CD4-positive, alpha-beta T cell treated with Interleukin-4 for 4 hours (primary cell): ENCODE measurements at places on chromosomes 16 and 17.

GRCh38 chr16:81319221-81319912, 4.6 kb downstream of the GAN start:
- no peak for DNase-seq

DNA sequence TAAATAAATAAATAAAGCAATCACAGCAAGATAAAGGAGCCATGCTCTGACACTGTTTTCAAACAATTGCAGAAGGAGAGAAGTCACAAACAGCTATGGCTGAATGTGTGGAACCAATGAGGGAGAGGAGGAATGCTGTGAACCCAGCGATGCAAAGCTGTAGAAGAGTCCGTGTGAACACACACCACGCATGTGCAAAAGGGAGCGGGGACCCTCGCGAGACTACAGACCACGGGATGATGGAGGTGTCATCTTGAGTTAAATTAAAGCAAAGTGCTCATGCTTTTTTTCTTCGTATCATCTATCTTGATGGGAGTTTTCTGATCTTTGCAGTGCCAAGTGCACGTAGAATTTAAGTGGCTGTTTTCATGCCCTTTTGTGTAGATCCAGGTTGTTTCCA, 123.8 kb upstream of the CDH5 start:
- no peak for DNase-seq

GRCh38 chr16:30053376-30054015, 12.1 kb upstream of the ALDOA start:
- DNase-seq, result no peak

DNA sequence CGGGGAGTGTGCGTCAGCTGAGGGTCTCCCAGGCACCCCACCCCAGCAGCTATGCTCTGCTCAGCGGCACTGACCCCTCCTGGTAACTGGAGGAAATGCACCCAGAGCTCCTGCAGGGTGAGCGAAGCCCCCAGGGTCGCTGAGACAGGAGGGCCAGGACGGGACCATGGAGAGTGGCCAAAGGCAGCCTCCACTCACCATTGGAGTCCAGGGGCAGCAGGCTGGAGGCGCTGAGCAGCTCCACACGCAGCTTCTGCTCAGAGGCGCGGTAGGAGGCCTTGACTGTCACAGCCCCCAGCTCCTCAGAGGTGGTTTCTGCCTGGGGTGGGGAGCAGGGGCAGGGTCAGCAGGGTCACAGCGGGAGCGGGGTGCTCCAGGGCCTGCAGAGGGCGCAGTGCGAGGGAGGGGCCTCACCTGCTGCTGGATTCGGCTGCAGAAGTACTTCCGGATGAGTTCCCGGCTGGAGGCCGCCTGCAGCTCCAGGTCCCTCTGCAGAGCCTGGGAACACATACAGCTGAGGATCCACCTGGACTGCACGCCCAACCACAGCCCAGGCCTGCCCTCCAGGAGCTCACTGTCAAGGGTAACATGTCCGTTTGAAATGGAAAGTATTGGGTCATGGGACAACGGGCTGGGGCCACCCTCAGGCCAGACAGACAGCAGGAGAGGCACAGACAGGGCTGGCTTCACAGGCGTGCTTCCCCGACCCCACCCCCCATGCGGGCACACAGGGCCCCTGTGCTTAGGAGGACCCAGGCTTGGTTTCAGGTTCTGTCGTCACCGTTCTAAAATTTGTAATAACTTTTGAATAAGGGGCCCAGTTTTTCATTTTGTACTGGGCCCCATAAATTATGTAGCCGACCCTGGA, 13.8 kb downstream of the UNC13D start:
- DNase-seq, result no peak

GRCh38 chr17:79000396-79001189, 9.0 kb downstream of the CANT1 start:
- no peak for DNase-seq

GRCh38 chr17:62179525-62180161, 114.6 kb upstream of the MED13 start:
- DNase-seq, result no peak

DNA sequence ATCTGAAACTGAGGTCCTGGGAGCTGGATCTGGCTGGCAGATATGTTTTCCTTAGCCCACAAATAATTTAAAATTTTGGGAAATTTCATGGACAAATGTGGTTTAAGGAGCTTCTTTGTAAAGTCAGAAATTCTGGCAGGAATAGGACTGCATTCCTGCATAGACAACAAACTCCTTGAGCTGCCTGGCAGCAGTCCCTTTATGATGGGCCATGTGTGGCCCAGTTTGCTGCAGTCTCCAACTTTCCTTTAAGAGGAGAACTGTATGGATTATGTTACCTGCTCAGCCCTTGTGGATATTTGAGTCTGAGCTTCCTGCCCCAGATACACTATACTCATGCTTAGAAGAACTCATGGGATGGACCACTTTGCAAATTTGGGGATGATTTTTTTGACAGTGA, 48.5 kb upstream of the HS3ST2 start:
- DNase-seq, result no peak

DNA sequence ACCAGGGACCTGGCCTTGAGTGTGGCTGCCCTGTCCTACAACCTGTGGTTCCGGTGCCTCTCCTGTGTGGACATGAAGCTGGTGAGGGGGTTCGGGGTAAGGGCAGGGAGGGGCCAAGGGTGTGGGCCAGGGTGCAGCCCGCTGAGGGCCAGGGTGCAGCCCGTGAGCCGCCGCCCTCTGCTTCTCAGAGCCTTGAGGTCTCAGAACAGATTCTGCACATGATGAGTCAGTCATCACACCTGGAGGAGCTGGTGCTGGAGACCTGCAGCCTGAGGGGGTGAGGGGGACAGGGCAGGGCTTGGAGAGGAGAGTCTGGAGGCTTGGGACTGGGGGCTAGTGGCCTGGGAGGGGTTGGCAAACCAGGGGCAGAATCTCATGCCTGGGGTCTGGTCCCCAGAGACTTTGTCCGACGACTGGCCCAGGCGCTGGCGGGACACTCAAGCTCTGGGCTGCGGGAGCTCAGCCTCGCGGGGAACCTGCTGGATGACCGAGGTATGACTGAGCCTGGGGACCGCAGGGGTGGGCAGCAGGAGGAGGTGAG, 2.2 kb downstream of the CARMIL2 start:
- no peak for DNase-seq

DNA sequence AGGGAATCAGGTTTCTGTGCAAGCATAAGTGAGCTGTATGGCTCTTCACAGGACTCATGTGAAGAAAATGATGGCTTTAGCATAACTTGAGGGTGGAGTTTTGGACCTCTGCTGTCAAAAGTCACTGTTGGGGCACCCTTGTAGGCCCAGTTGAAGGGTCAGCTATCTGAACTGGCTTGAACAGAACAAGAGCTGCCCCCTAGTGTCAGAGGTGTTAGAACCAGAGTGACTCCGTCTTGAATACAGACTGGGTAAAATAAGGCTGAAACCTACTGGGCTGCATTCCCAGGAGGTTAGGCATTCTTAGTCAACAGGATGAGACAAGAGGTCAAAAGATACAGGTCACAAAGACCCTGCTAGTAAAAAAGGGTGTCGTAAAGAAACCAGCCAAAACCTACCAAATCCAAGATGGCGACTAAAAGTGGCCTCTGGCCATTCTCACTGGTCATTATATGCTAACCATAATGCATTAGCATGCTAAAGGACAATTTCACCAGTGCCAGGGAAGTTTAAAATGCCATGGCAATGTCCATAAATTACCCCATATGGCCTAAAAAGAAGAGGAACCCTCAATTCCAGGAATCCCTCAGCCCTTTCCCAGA, 484.0 kb upstream of the ERCC4 start:
- DNase-seq, result no peak

- DNase-seq, result no peak
Observed at GRCh38 chr17:72122765-72123529, 2.1 kb downstream of the SOX9 start.

DNA sequence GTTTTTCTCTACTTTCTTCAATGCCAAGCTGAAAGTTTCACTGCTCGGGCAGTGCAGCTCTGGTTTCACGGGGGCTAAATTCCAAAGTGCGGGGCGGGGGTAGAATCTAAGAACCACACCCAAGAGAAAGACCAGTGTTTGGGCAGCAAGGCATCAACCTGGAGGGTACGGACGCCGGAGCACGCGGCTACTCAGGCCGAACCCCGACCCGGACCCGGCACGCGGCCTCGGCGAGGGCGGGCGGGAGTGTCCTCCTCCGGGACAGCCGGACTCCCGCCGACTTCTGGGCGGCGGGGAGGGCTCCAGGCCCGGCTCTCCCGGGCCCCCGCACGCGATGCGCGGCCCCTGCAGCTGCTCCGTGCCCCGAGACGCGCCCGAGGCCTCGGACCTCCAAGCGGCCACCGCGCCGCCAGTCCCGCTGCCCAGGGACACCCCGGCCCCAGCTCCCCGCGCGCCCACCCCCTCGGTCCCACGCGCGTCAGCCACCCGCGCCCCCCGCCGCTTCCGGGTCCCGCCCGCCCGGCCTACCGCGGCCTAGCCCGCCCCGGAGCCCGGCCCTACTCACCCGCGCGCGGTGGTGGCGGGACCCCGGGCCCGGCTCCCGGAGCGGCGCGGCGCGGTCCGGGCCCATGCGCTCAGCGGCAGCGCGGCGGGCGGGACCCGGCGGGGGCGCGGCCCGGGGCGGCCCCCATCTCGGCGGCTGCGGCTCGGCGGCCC, 561 bp downstream of the AXIN1 start:
- DNase-seq, result no peak

GRCh38 chr17:39939588-39940419, 12.3 kb downstream of the LRRC3C start:
- peak; percentile 48 for DNase-seq

- peak; percentile 22 for DNase-seq
Observed at GRCh38 chr16:31128711-31129567, 6.6 kb downstream of the PRSS8 start.

DNA sequence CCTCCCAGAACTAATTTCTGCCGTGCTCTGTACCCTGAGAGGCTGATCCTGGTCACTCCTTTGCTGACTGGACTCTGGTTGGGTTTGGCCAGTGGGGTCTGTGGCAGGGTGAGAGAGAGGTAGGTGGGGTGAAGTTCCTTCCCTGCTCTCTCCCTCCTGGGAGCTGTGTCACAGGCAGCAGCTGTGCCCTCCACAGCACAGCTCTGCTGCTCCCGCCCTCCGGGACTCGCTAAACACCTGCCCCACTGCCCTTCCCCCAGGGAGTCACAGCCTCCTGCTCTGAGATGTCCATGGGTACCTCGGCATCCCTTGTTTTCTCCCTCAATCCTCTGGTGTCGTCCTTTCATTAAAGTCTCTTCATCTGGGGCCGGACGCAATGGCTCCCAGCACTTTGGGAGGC, 66.4 kb downstream of the SRCIN1 start:
- DNase-seq, result no peak

- DNase-seq, result no peak
Observed at GRCh38 chr16:88506723-88507122, 53.6 kb downstream of the ZFPM1 start.

- DNase-seq, result no peak
Observed at GRCh38 chr16:55035956-55036355, 105.3 kb downstream of the IRX5 start.

DNA sequence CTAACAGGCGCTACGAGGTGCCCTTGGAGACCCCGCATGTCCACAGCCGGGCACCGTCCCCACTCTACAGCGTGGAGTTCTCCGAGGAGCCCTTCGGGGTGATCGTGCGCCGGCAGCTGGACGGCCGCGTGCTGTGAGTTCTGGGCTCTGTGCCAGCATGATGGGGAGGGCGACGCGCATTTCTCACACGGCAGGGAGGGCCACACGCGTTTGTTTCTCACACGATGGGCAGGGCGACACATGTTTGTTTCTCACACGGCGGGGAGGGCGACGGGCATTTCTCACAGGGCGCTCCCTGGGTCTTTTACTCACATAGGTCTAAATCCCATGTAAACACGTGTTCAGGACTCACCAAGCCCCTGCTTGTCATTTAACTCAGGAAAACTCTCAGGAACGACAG, 4.4 kb downstream of the GAA start:
- no peak for DNase-seq

DNA sequence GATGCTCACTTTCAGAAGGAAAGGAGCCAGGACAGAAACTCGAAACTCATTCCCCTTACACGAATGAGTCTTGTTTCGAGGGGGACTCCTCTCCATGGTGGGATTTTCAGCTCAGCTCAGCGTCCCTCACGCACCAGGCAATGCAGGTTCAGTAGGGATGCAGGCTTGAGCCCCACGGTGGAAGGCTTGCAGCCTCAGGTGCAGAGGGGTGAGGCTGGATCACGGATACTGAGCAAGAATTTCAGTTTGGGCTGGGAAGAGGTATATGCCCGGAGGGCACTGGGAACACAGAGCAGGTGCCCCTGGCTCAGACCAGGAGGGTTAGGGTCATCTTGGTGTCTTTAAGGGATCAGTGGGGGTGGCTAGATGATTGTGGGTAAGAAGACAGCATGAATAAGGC, 344.9 kb upstream of the TNRC6C start:
- no peak for DNase-seq

DNA sequence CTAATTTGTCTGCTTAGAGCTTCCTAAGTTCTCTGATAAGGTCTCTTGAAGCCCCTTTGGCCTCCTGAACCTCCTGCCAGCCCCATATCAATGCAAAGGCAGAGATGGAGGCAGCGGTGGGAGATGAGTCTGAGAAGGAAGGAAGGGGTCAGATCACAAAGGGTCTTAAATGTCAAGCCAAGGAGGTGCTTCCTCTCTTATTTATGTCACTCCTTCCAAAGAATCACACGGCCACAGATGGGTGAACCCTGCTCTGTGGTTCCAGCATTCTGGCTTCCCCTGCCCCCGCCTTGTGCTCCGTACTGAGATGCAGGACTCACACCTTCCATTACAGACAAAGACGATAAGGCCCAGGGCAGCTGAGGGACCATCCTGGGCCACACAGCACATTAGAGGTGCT, 96.3 kb downstream of the GSG1L start:
- no peak for DNase-seq

DNA sequence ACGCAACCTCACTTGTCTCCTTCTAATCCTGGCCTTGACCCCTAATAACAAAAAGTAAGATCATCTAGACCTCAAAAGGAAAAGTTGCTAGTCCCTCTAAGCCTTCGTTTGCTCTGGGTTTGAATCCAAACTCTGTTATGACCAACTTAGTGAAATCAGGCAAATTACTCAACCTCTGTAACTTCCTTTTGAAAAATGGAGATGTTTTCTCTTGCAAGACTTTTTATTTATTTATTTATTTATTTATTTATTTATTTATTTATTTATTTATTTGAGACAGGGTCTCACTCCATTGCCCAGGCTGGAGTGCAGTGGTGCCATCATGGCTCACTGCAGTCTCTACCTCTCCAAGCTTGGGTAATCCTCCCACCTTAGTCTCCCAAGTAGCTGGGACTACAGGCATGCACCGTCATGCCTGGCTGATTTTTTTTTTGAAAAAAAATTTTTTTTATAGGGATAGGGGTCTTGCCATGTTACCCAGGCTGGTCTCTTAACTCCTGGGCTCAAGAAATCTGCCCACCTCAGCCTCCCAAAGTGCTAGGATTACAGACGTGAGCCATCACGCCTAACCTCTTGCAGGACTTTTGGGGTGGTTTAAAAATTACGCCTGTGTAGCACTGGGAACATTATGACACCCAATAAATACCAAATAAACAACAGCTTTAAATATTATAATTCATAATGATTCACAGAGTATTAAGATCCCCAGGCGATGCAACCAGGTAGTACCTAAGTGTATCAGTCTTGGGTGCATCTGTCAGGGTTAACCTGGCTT, 63.4 kb downstream of the PITPNC1 start:
- no peak for DNase-seq
